ENCODE measurements at places on chromosomes 6 and 20.

DNA sequence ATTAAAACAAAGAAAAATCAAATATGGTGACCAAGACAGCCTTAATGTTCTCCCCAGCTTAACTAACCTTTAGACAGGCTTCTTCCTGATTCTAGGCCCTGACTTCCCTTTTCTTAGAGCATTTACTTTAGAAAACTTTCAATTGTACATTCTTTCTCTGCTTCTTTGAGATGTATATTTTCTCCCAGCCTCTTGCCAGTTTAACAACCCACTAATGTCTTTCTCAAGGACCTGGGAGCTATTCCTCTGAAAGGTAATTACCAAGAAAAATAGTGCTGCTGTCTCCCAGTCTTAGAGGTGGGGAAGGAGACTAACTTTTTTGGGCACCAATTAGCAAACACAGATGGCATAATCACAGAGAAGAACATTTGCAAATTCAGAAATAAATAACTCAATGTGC, 62.8 kb upstream of the KCNQ5 start:
- DNase-seq, result no peak

DNA sequence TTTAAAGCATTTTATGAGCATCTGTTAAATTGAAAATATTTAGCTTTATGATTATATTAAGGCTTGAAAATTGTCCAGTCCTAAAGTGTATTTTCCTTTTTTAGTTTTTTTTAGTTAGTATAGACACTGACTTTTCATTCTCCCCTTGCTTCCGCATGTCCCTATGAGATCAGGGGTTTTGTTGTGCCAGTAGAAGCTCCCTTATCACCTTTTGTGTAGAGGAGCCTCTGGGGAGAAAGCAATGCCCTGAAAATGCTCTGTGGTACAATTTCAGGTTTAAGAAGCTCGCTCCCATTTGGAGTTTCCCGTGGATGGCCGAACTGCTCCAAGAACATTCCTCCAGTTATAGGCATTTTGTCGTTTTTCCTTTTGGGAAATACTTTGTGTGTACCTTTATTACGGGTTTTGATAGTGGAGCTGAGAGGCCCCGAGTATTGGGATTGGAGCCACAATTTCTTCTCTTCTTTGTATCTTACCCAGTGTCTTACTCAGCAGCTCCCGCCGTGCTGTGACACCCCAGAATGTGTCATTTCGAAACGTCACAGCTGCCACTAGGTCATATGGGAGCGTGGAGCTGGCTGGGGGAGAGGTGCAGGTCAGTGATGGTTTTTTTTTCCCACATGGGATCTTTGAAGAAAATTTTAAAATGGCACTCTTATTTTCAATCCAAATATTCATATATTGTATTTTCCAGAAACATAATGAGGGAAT, 49.9 kb downstream of the RPRD1B start:
- no peak for DNase-seq

- DNase-seq, result no peak
Measured at GRCh38 chr6:115131709-115132490, 789.1 kb upstream of the HS3ST5 start.

DNA sequence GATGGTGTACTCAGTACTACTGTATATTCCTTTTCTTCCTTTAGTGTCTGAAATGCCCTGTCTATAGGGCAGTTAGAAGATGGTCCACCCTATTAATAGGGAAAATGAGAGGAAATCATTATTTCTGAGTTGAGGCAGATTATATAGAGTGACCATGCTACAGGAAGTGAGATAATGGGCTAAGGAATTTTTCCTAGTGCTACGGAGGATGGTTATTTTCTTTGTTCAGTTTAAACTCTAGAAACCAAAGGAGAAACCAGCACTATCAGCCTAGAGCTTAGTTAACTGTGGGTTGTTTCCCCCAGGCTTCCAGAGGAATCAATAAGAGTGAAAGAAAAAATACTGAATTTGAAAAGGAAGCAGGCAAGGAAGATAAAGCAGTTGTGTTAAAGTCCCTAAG, 474 bp downstream of the TSBP1 start:
- DNase-seq, result no peak

DNA sequence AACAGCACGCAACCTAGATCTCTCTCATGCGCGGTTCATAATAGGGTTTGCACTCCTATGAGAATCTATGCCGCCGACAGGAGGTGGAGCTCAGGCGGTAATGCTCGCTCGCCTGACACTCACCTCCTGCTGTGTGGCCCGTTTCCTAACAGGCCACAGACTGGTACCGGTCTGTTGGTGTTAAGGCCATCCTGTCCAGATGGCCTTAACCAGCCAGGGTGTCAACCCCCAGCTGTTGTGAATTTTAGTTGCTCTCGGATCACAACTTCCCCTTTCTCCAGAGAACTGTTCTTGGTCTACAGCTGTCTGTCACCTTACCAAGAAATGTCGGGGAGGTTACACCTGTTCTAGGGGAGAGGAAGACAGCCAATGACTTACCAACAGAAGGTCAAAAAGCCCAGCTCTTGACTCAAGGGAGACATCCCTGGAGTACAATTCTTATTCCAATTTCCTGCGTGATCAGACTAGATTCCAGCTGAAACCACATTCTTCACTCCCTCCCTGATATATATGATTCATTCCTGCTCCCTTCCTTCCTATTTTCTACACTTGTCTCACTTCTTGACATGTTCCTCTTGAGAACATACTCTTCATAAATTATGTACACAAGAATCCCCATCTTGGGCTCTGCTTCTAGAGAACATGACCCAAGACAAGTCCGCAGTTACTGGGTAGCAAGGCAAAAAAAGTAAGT, 23.1 kb upstream of the DNAAF9 start:
- DNase-seq, result peak; percentile 66

DNA sequence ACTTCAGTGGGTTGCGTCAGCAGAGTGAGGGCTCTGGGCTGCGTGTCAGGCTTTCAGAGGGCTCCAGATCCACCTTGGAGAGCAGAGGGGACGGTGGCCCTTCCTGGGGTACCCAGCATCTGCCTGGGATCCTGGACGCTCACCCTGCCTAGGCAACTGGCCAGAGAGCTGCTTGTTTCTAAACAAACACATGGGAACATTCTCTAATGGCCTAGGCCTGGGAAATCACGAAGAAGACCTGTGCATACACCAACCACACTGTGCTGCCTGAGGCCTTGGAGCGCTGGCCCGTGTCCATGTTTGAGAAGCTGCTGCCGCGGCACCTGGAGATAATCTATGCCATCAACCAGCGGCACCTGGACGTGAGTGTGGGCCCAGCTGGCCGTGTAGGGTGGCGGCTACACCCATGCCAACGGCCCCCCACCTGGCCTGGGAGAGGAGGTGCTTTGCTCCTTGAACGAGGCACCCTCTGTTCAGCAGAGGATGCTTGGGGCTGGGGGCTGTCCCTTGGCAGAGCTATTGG, 32.2 kb downstream of the PYGB start:
- no peak for DNase-seq

DNA sequence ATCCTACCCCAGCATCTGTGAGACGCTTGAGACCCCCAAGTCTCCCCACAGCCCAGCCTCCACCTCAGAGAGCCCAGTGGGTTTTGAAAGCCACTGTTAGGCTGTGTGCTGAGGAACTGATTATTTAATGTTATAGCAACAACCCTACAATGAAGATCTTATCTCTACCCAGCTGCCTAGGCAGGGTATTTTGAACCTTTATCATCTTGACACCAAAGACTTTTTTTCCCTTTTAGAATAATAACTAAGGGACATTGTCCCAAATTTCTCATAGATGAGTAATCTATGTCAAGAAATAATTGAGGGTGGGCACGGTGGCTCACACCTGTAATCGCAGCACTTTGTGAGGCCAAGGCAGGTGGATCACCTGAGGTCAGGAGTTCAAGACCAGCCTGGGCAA, 26.2 kb downstream of the HM13 start:
- DNase-seq, result no peak

GRCh38 chr20:6466075-6466810, 301.2 kb upstream of the BMP2 start:
- peak; percentile 28 for DNase-seq

GRCh38 chr6:158038291-158039177, 56.9 kb downstream of the SYNJ2 start:
- DNase-seq, result no peak

GRCh38 chr6:38973178-38974057, 75.2 kb upstream of the GLP1R start:
- peak; percentile 13 for DNase-seq

GRCh38 chr6:116443105-116443504, 18.1 kb upstream of the CALHM6 start:
- no peak for DNase-seq

GRCh38 chr20:57012691-57013090, 253.8 kb downstream of the BMP7 start:
- no peak for DNase-seq

- no peak for DNase-seq
Measured at GRCh38 chr6:148027201-148027600, 315.4 kb upstream of the SASH1 start.

DNA sequence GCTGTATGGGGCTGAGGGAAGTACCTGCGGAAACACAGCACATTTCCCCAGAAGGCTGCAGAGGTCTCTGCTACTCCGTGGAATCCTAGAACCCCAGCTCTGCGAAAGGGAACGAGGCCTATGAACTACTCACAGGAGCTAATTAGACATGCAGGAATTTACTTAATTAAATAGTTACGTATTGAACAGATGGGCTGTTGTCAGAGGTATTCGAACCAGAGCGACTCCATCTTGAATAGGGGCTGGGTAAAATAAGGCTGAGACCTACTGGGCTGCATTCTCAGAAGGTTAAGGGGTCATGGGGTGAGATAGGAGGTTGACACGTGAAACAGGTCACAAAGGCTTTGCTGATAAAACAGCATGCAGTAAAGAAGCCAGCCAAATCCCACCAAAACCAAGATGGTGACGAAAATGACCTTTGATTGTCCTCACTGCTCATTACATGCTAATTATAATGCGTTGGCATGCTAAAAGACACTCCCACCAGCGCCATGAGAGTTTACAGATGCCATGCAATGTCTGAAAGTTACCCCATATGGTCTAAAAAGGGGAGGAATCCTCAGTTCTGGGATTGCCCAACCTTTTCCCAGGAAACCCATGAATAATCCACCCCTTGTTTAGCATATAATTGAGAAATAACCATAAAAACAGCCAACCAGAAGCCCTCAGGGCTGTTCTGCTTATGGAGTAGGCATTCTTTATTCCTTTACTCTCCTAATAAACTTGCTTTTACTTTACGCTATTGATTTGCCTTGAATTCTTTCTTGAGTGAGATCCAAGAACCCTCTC, 14.7 kb upstream of the SSTR4 start:
- DNase-seq, result no peak

GRCh38 chr20:45911486-45912343, at the start of gene PLTP:
PLTP (minus strand) TSS chr20:45912155; CDS start chr20:45911452, 703 bp downstream.
- no peak for DNase-seq

DNA sequence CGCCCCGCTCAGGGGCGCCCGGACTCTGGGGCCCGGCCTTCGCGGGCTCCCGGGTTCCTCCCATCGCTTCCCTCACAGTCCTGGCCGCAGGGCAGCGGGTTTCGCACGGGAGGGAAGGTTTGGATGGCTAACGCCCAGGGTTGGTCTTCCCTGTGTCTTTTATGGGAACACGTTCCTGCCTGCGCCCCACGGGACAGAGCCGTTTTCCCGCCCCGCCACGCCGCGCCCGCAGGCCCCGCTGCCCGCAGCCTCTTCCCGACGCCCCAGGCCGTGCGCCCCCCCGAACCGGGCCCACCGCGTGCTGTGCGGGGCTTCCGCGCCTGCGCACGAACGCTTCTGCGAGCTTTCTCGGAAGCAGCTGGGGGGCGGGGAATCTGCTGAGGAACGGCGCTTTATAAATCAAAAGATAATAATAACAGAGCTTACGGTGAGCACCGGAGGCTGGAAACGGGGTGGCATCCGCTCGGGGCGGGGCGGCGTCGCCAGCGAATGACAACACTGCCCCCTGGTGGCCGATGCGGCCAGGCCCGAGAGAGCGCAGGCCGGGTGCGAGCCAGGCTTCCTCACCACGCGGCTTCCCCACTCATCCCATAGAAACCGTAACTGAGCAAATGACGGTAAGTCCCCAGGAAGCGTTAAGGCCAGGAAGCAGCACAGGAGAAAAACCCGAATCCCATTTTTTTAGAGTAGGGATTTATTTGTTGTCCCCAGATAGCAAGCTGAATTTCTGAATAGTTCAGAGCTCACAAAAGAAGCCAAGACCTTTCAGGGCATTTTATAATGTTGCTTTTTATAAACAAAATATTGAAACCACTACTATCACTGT, 116.4 kb downstream of the MYLK4 start:
- DNase-seq, result no peak

- DNase-seq, result no peak
Measured at GRCh38 chr6:85482206-85482904, 32.5 kb downstream of the NT5E start.

- no peak for DNase-seq
Measured at GRCh38 chr20:57040924-57041323, 225.5 kb downstream of the BMP7 start.

DNA sequence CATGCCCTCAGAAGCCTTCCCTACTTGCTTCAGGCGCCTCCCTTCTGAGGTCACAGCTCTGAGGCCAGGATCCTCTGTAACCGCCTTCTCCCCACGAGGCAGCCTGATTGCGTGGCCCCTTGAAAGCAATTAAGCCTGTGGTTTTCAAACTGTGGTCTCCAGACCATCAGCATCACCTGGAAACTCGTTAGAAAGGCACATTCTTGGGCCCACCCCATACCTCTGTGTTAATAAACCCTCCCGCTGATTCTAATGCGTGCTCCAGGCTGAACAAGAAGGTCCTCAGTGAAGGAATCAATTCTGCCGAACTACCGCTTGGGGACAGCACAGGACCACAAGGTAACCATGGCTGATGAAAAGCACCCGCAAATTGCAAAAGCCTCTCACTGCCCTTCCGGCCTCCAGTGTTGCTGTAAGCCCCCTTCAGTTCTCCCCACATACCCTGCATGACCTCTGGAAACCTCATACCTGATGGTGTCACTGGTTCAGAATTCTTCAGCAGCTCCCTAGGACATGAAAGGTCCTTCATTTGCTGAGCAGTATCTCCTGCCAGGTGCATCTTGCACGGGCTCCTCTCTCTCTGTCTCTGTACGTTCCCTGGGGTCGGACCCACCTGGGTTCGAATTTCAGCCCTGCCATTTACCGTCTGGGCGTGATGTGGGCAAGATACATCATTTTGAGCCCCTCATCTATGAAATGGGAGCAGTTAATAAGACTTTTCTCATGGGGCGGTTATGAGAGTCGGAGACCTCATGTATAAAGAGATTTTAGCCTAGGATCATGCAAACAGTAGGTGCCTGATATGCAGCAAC, 93.3 kb upstream of the RNF24 start:
- peak; percentile 47 for DNase-seq

GRCh38 chr6:149890629-149891045, 7.3 kb downstream of the RAET1E start:
- no peak for DNase-seq

GRCh38 chr20:18056174-18057100, 1.3 kb downstream of the OVOL2 start:
- DNase-seq, result no peak

- no peak for DNase-seq
Measured at GRCh38 chr6:14707276-14707675, 538.6 kb upstream of the JARID2 start.

GRCh38 chr6:170099387-170099786, 191.5 kb downstream of the DLL1 start:
- no peak for DNase-seq

Measured in SIG-M5 (cell line).